Glutamatergic neuron (in vitro differentiated cells): ENCODE measurements at places on chromosomes 13 and 19. TPM values are rescaled to one million over a fixed set of nuclear protein-coding genes. Genes with fewer than 3 reads are reported as not detected.

GRCh38 chr19:10339380-10339960 lies at the start of gene ICAM3:
ICAM3 (minus strand) TSS chr19:10339624; CDS start chr19:10339614, 10 bp downstream.
- no peak for DNase-seq

DNA sequence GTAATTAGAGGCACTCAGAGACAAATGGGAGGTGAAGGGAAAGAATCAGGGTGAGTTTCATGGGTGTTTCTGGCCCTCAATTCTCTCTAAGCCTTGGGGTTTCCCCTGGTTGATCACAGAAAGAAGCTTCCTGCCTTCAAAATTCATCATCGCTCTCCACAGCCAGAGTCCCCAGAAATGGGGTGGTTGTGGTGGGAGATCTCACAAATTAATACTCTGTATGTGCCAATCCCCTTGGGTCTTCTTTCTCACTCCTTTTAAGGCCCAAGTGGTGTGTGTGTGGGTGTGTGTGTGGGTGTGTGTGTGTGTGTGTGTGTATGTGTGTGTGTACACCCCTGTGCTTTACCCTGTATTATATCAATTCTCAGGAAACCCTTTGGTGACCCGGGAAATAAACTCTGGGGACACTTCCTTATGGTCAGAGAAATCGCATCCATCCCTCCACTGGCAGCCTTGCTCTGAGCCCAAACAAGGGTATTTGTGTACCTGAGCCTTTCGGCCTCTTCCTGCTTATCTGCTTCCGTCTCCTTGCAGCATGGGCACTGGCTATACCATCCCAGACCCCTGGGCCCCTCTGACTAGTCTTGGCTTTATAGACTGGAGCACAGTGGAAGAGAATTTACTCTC lies 2.8 kb upstream of the FCGBP start:
- DNase-seq: no peak

The IGFL2 gene
- total RNA-seq: not detected

DNA sequence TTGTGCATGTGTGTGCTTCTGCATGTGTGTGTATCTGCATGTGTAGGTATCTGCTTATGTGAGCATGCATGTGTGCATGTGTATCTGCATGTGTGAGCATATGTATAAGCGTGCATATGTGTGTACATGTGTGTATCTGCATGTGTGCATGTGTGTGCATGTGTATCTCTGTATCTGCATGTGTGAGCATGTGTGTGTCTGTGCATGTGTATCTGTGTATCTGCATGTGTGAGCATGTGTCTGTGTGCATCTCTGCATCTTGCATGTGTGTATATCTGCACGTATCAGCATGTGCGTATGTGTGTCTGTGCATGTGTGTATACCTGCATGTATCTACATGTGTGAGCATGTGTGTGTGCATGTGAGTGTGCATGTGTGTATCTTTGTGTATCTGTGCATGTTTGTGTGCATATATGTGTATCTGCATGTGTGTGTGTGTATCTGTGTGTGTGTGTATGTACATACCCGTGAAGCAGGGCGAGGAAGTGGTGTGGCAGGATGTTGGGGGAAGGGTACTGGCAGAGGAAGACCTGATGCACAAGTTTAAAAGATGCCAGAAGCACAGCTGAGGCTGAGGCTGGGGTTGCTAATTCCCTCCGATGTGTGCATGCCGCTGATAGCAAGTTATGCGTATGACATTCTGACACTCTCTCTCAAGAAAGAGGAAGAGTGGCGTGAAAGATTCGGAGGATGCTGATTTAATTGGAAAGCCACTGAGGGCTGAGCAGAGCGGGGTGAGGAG lies 64.2 kb downstream of the TEX29 start:
- DNase-seq: peak; percentile 4

- no peak for DNase-seq
Measured at GRCh38 chr13:22210134-22210930, 539.5 kb downstream of the FGF9 start.

- DNase-seq: peak; percentile 63
Measured at GRCh38 chr19:42942187-42942789, 5.3 kb upstream of the PSG7 start.

DNA sequence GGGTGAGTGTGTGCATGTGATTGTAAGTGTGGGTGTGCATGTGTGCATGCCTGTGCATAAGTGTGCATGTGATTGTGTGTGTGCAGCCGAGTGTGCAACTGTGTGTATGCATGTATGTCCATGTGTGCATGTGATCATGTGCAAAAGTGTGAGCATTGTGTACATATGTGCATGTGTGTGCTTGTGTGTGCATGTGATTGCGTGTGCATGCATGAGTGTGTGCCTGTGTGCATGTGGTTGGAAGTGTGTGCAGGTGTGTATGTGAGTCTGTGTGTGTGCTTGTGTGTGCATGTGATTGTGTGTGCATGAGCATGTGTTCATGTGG lies 3.5 kb downstream of the PODNL1 start:
- no peak for DNase-seq

DNA sequence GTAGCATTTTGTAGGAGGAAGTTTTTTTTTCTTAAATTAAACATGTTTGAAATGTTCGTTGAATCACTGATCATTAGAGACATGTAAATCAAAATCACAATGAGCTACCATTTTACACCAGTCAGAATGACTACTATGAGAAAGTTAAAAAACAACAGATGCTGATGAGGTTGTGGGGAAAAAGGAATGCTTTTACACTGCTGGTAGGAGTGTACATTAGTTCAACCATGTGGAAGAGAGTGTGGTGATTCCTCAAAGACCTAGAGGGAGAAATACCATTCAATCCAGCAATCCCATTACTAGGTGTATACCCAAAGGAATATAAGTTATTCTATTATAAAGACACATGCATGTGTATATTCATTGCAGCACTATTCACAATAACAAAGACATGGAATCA lies 122.0 kb upstream of the ARGLU1 start:
- no peak for DNase-seq

DNA sequence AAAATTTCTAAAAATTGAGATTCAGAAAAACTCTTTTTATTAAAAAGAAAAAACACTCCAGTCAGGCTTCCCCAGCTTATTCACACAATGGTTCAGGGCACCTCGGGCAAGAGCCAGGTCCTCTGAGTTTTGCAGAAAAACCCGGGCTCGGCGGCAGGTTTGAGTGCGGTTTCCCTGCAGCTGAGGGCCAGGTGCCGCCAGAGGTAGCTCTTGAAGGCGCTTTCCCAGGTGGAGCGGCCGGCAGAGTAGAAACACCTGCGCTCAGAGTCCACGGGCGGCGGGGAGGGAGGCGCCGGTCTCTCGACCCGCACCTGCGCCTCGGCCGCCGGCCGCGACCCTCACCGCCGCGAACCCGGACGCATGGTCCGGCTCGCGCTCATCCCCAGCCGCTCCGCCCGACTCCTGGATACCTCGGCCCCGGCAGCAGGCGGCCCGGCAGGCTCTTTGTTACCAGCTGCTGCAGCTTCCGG lies 444 bp downstream of the PROSER1 start:
- DNase-seq: no peak

DNA sequence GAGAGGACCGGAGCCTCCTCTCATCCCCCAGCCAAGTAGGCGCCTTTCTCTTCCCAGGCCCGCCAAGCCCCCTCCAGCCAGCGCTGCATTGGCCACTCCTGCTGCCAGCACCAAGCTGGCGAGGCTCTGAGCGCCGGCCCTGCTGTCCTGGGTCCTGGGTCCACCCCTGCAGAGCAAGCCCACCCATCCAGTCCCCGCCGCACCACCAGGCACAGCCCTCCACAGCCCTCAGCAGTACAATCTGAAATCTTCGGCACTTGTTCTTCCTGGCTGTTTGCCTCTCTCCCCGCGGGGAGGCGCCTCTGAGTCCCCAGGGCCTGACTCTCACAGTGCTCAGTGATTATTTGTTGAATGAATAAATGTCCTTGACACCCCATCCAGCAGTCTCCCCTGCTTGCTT lies 236.4 kb upstream of the SGCG start:
- no peak for DNase-seq

- no peak for DNase-seq
Measured at GRCh38 chr13:109968876-109969577, 182.6 kb upstream of the IRS2 start.

DNA sequence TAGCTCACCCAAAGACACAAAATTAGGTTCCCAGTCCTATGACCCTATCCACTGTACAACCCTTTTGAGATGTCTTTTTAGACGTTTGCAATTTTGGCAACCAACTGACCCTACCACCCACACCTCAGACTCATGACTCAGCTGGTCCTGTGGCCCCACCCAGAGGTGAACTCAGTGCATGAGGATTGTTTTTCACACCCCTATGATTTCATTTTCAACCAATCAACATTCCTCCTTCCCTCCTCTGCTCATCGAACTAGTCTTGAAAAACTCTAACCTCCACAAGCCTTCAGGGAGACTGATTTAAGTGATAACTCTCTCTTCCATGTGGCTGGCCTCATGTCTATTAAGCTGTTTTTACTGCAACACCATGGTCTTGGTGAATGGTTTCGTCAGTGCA lies 350.7 kb downstream of the UQCRFS1 start:
- DNase-seq: no peak
